ENCODE measurements at places on chromosomes 5 and 9.
A peak's percentile ranks its signal among the peaks of the same experiment; 100 is the strongest.

DNA sequence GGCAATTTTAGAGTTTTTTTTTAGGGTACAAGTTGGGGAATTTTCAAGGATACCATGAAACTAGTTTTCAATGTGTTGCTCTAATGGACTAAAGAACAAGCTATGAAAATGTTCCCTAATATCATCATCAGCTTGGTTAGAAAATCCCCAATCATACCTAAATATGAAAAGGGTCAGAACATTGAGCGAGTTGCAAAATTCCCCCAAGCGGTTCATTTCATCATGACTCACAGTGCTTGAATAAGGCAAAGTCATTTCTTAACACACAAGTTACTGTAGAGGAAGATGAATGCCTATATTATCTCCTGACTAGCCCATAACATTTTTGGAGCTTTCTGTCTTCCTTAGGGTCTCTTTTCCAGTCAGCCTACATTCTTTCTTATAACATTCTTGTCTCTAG is 62.7 kb downstream of the ST8SIA4 start:
- peak; percentile 63 for DNase-seq

DNA sequence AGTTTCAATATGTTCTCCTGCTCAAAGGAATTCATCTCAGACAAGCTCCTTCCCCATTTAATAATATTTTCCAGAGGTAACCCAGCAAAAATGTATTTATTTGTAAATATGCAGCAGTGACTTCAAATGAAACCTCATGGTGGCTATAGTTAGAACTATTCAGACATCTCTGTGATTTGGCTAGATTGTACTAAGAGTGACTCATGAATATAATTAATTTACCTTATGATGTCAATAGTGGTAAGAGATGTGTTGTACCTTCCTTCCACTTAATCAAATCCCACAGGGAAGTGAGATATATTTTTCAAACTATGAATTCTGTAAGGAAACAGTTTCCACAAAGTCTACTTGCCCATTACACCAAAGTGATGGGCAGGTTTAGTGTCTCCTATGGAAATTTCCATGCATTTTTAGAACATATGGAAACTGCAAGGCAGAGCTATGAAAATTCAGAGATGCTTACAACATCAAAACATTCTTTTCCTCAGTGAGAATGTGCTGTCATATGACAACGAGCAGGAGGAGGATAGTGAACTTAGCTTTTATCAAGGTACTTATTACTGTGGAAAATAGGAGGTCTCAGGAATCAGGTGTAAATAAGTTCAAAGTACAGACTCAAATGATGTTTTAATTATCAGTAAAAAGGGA is 34.0 kb upstream of the SPDL1 start:
- DNase-seq: no peak

GRCh38 chr5:138640646-138641254 is 65.5 kb upstream of the HSPA9 start:
- no peak for DNase-seq

DNA sequence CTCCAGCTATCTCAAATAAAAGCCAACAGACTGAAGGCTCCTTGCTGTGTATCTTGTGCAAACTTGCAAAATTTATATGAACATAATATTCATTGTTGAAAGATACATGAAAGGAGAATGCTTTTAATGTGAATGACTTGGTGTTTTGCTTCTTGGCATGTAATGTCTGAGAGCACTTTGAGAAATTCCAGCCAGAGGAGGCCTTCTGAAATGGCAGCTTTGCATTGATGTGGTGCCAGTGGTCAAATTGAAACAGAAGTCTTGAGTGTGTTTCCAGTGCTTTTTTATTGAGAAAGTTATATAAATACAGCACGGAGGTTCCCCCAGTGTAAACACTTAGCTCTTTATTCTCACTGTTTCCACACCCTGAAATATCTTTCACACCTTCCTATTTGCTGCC is 182.1 kb downstream of the ADCY2 start:
- no peak for DNase-seq

DNA sequence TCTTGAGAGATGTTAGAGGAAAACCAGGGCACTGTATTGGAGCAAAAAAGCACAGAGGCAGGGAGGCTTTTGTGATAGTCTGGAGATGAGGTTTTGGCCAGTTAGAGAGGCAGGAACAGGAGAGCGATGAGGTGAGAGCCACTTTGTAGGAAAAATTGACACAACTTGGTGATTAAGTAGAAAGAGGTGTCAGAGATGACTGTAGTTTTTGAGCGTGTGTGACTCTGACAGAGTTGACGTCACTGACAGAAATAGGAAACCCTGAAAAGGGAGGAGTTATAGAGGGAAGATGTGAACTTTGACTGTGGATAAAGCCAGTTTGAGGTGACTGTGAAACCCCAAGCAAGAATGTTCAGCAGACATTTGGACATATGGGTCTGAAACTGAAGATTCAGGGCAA is 15.7 kb downstream of the NFX1 start:
- DNase-seq: no peak
